ENCODE measurements at places on chromosomes 3 and 15.

DNA sequence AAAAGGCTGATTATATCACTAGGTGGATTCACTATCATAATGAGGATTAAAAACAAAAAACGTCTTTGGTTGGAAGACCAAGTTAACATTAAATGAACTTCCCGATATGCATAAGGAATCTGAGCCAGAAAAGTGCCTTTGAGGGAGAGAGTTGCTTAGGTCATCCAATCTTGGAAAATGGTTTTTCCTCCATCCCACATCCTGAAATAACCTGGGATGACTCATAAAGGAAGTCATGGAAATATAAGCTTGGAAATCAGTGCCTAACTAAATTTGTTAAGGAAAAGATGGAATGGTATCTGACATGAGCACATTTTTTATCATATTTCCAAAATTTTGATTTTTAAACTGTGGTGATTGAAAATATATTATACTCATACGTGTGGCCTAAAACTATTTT is 66.0 kb downstream of the KBTBD8 start:
- no peak for DNase-seq

DNA sequence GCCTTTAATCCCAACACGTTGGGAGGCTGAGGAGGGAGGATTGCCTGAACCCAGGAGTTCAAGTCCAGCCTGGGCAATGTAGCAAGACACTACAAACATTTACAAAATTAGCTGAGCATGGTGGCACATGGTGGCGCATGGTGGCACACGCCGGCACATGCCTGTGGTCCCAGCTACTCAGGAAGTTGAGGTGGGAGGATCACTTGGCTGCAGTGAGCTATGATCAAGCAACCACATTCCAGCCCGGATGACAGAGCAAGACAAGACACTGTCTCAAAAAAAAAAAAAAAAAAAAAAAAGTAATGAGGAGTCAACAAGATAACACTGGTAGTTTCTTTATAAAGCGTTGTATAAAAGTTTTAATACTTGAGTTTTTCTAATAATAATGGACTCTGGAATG is 10.1 kb downstream of the FEZF2 start:
- DNase-seq: no peak

DNA sequence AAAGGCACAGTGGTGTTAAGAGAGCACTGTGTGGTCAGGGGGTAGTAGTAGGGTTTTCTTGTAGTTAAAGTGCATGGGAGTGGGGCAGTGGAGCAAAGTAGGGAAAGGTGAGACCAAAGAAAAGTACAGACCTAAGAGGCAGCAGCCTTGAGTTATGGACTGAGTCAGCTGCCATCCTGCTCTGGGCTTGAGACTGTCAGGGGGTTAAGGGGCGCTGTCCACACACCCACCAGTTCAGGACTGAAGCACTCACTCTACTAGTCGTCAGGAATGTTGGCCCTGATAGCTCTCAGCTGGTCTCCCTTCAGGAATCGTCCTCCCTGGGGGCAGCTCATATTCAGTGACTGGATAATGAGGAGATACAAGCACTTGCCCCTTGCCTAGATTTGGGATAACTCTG is 7.9 kb downstream of the CCR4 start:
- DNase-seq: no peak

- no peak for DNase-seq
Observed at GRCh38 chr3:10666621-10667020, 149.4 kb upstream of the SLC6A11 start.

- no peak for DNase-seq
Observed at GRCh38 chr3:123295901-123296250, 94.1 kb downstream of the SEC22A start.

- no peak for DNase-seq
Observed at GRCh38 chr3:141373232-141373631, 4.9 kb downstream of the ZBTB38 start.
